ENCODE measurements at places on chromosomes 1 and 21.

- DNase-seq, result no peak
These were observed 29.4 kb upstream of the TMPRSS2 start for GRCh38 chr21:41537356-41537755.

- no peak for DNase-seq
These were observed 5.2 kb downstream of the SRM start for GRCh38 chr1:11054666-11055065.

- DNase-seq, result no peak
These were observed 82.9 kb upstream of the POU3F1 start for GRCh38 chr1:38129473-38129872.

DNA sequence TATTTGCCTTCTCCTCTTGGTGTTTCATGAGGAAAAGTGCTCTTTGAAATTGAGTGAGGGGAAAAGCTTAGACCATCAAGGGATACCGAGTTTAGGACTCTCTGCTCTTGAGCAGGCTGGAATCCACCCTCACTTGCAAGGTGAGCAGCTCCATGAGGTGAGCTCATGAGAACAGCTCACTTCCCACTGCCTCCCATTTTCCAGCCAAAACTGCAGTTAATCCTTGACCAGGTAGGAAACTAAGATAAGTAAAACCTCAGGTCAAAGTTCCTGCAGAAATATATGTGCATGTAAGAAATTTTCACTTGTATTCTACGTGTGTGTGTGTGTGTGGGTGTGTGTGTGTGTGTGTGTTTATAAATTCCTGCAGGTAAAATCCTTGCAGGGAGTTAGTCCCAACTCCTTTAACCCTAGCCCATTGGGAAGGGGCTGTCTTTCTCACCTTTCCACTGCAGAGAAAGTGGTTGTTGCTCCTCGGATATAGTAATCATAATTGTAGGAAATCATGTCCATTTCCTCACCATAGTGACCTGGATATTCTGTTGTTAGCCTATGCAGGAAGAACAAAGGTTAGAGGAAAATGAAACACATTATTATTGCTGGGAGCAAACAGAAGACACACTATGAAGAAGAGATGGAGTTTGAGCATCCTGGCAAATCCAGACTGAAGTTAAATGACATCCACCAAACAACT, 28.3 kb downstream of the DPT start:
- no peak for DNase-seq

- no peak for DNase-seq
These were observed 44.2 kb downstream of the KLHL20 start for GRCh38 chr1:173758980-173759379.

DNA sequence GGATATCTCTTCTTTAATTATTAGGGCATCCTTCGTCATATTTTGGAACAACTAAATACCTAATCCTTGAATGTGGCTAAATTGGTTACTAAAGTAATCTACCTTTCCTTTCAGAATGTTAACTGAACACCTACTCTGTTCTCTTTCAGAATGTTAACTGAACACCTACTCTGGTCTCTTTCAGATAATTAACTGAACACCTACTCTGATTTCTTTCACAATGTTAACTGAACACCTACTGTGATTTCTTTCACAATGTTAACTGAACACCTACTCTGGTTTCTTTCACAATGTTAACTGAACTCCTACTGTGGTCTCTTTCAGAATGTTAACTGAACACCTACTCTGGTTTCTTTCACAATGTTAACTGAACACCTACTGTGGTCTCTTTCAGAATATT, 21.9 kb downstream of the RAB7B start:
- DNase-seq, result no peak

DNA sequence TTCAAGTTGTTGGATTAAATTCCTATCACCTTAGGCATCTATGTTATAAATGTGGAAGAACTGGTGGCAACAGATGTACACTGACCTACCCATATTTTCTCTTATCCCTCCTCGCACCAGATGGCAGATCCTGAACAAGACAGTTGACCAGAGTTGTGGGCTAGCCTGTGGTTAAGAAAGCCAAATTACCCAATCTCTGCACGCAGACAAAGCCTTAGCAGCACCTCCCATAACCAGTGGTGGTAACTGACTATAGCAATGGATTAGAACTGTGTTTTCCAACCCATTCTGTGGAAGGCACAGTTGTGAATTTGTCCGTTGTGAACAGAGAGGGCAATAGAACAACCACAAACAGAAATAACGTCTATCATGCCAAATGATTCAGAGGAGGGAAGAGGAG, 20.6 kb downstream of the ABCB10 start:
- DNase-seq, result no peak

DNA sequence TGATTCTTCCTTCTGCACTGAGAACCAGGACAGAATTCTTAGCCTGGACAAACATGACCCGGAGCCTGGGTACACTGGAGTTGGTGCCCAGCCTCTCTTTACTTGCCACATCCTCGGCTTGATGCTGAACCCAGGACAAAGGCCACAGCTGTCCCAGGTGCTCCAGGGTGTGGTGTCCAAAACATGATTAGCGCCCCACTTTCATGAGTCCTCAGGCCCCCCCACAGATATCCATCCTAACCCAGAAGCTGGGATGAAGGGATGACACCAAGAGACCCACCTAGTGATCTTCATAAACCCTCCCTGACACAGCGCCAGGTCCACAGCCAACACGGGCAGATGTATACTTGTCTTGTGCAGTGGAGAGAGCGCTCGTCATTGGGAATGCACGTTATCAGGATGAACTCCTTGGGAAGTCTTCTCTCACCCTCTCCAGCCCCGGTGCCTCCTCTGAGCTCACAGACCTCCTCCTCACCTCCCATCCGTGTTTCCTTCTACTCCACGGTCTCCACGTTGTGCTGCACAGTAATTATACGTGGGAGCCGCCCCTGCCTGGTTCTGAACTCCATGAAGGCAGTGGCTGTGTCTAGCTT, 3.6 kb downstream of the ABCA4 start:
- no peak for DNase-seq

GRCh38 chr1:53485478-53486394, 26.5 kb downstream of the DMRTB1 start:
- DNase-seq, result peak; percentile 47

DNA sequence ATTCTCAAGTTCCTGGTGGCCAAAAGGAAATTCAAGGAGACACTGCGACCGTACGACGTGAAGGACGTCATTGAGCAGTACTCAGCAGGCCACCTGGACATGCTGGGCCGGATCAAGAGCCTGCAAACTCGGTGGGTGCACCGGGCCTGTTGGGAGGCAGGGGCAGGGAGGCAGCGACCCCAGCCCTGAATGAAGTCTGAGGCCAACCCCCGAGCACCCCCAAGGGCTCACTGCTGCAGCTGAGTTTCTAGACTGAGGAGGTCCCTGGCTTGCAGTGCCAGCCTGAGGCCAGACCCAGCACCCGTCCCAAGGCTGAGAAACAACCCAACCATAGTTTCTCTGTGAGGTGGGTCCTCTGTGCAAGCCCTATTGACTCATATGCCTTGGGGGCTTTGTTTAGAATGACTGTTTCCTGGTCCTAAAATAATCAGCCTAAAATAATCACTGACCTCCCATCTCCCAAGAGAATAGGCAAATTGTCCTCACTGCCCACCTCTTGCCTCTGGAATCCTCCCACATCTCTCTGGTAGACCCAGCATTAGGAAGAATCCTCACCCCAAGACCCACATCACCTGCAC, 27.1 kb downstream of the CITED4 start:
- no peak for DNase-seq

DNA sequence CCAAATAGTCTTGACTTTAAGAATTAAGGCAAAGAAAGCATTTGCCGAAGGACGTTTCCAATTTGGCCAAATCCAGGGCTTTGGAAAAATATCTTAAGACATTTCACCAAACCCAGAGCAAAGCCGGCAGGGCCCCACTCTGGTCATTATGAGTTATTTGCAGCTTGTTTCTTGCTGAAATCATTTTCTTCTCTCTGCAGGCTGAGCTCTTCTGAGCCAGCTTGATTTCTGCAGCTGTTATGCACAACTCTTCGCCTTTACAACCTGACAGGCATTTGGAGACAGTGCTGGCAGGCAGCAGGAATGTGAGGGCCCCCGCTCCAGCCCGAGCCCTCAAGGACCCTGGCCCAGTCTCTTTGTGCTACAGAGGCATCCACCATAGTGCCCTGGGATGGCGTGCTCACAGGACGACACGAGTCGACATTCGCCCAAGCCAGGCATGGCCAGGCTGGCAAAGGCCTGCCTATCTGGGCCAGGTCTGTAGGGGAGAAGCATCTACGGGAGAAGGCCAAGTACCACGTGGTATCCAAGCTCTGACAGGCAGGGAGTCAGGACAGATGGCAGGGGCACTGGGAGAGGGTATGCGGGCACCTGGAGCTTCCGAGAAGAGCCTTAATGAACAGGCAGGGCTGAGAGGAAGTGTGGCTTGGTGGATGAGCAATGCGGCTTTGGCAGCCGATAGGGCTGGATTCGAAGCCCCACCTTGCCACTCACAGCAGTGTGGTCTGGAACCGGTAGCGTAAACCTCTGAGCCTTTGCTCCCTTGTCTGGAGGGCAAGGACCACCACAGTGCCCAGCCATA, 32.3 kb downstream of the SYF2 start:
- no peak for DNase-seq

DNA sequence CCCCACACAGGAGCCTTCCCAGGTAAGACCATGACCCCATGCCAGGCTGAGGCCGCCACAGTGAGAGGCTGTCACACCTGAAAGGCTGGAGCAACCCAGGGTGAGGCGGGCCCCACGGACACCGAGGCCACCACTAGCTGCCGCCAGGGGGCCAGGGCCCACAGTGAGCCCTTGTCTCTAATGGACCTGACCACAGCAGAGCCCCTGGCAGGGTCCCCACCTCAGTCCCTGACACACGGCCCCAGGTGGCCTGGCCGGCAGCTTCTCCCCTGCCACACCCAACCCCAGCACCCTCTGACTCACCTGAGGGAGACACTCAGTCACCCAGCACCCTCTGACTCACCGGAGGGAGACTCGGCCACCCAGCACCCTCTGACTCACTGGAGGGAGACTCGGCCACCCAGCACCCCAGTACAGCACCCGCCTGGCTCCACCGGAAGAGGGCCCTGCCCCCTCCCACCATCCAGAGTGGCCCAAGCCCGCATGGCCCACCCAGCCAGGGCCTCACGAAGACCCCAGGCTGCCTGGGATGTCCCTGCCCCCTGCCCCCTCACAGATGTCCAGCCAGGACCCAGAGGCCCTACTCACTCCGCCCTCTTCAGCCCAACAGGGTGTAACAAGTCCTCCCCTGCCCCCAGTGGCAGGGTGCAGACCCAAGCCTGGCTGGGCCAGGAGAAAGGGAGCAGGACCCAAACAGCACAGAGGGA, 4.4 kb downstream of the DVL1 start:
- DNase-seq, result no peak

DNA sequence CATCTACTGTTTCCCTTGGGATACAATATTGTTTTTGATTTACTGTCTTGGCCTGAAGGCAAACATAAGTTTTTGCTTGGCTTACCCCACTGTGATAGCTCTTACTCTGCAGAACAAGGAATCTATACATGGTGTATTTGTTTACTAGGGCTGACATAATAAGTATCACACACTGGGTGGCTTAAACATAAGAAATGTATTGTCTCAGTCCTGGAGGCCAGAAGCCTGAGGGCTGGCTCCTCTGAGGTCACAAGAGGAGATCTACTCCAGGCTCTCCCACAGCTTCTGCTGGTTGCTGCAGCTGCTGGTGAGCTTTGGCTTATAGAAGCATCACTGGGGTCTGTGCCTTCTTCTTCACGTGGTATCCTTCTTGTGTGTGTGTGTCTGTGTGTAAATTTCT, 30.7 kb upstream of the IGSF5 start:
- DNase-seq, result no peak

DNA sequence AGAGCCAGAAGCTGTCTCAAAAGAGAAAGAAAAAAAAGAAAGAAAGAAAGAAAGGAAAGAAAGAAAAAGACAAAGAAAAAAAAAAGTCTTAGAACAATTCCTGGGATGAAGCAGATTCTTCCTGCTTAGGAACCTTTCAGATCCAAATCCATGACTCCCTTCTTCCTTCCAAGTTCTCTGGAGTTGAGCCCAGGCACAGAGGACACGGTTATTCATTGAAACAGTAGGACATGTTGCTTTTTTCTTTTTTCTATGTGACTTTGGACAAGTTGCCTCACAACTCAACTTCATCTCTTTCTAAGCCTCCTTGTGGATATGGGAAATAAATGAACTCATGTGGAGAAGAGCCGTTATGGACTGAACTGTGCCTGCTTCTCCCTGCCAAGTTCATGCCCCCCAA, 14.7 kb upstream of the TNFRSF8 start:
- DNase-seq, result no peak

- DNase-seq, result no peak
These were observed 78.7 kb downstream of the PTPRC start for GRCh38 chr1:198717510-198717909.

GRCh38 chr21:28773036-28773435, 219.6 kb downstream of the LTN1 start:
- DNase-seq, result no peak

GRCh38 chr1:167516404-167517388, 1.6 kb downstream of the CD247 start:
- DNase-seq, result no peak

GRCh38 chr1:77267035-77267434, 14.8 kb upstream of the AK5 start:
- DNase-seq, result no peak

DNA sequence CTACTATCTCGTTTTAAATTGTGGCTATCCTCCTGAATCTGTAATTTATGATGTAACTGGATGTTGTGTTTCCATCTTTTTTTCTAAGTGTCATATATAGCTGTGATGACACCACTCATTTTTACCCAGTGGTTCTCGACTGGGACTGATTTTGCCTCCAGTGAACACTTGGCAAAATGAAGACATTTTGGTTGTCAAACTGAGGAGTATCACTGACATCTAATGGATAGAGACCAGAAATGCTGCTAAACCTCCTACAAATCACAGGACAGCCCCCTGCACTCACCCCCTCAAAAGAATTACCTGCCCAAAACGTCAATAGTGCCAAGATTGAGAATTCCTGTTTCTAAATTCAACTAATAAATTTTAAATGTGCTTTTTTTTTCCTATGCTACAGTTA, 1.9 kb downstream of the TRMT13 start:
- no peak for DNase-seq

DNA sequence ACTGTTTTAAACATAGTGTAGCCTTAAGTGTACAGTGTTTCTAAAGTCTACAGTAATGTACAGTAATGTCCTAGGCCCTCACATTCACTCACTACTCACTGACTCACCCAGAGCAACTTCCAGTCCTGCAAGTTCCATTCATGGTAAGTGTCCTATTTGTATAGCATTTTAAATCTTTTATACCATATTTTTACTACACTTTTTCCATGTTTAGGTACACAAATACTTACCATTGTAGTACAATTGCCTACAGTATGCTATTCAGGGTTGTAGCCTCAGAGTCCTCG, 3.6 kb upstream of the S100A10 start:
- no peak for DNase-seq

DNA sequence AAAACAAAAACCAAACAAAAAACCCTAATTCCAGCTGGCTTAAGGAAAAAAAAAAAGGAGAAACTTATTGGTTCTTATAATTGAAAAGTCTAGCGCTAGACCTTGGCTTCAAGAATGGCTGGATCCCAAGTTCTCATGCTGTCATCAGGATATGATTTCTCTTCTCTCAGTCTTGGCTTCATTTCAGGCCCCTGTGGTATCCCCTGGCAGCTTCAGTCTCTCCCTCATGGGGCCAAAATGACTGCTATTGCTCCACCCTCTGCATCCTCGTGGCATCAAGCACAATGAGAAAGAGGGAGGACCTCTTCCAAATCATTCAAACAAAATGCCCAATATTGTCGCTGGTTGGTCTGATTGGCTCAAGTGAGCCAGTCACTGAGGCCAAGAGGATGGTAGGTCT, 80.7 kb downstream of the GIPC2 start:
- DNase-seq, result no peak
